Fibroblast of villous mesenchyme (primary cell): ENCODE measurements at places on chromosomes 3 and 15. TPM values are rescaled to one million over a fixed set of nuclear protein-coding genes. Genes with fewer than 3 reads are reported as not detected.

GRCh38 chr3:89098964-89099585 is 8.3 kb upstream of the EPHA3 start:
- peak; percentile 58 for DNase-seq

DNA sequence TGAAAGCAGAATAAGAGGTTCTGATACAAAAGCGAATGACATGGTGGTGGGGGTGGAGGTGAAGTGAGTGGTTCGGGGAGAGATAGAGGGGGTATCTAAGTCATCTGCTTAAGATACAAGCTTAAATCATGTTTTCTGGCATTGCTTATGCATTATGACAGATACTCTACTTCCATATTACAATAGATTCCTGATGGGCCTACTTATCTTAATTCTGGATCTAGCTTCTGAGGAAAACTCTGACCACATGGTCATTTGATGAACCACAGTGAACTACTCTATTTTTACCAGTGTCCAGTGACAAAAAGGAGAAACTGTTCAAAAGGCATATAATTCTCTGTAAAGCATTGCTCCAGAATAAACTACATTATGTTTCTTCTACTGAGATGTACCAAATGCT is 673.7 kb upstream of the CCDC54 start:
- no peak for DNase-seq

Gene ATP11B
- total RNA-seq: 55.4 and 79.9 TPM in 2 replicates

- DNase-seq: peak; percentile 37
Measured at GRCh38 chr15:29143909-29144635, 125.5 kb downstream of the NSMCE3 start.

DNA sequence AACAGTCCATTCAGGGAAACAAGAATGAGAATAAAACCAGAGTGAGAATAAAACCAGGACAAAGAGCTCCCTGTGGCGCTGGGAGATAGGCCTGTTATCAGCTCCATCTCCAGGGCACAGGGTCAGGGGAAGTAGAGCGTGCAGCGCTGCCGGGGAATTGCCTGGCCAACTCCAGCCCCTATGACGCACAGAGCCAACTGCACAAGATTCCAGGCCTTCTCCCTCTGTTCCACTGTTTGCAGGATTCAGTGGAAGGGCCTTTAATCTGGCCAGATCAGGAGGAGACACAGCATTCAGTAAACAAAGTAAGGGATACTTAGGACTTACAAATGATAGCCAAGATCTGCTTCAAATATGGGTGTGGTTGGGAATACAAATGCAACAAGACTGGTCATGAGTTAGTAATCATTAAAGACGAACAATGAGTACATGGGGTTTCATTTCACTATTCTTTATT is 49.4 kb downstream of the ITGB5 start:
- DNase-seq: peak; percentile 99

- DNase-seq: no peak
Measured at GRCh38 chr15:19987389-19988048, 554.1 kb downstream of the GOLGA6L6 start.

DNA sequence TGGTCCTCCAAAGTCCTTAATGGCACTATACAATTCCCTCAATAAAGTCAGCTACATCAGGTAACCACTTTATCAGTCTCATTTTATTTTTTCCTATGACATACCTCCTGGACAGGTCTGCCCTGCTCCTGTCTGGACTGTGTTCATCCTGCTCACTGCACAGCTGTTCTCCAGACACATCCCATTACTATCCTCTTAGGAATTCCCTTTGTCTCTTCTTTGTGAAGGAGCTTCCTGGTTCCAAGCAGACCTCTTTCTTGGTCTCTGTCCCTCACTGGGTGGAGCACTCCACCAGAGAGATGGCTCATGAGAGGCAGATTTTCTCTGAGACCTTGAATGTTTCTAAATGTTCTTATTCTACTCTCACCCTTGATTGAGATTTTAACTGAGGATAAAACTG is 60.1 kb downstream of the KY start:
- DNase-seq: no peak

Gene CKMT1A
- not detected in 2 replicates for total RNA-seq

Gene TNFAIP8L3
- total RNA-seq: 0.43 and 0.64 TPM in 2 replicates

DNA sequence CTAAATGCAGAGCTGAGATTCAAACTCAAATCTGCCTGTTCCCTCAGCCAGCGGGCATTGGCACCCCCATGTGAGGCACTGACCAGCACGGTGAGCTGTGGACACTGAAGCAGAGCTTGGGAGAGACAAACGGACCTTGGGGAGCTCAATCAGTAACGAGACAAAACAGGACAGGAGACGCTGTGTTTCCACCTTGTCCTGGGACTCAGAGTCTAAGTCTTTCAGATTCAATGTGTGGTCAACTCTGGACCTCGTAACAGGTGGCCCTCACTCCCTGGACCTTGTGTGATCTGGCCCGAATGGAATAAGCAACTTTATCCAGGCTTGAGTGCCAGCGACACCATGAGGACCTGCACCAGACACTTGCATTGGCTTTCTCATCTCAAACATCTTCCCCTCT is 232.5 kb downstream of the UACA start:
- DNase-seq: no peak

DNA sequence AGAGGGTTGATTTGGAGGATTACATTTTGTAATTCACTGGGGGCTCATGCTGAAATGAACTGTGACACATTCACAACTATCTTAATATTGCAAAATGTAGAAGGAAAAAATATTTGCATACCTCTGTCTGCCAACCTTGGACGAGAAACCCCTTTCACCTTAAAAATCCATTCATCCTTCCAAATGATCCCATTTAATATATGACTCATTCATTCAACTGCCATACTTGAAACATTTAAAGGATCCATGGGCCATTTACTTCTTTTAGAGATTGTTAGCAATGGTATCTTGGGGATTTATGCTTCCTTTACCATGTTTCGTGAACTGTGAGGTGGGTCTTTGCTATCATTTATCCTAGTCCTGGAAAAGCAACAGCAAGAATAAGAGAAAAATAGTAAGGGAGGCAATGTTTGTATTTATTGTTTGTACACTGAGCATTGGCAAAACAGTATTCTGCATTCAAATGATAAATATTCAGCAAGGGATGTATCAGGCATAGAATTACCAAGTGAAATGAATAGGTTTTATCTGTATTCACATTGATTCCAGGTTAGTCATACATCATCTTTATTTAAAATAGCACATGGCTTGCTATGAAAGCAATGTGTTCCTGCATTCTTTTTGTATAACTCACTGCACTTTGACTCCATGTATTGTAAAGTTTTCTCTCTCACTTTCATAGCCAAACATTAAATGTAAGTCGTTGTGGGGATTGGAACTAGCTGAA is 378.1 kb downstream of the NSUN3 start:
- DNase-seq: peak; percentile 63

Gene C3orf22
- total RNA-seq: not detected in 2 replicates

GRCh38 chr15:58403581-58403980 is 28.2 kb upstream of the LIPC start:
- DNase-seq: no peak

Gene WDR49
- total RNA-seq: under 0.01 and 0.32 TPM in 2 replicates

DNA sequence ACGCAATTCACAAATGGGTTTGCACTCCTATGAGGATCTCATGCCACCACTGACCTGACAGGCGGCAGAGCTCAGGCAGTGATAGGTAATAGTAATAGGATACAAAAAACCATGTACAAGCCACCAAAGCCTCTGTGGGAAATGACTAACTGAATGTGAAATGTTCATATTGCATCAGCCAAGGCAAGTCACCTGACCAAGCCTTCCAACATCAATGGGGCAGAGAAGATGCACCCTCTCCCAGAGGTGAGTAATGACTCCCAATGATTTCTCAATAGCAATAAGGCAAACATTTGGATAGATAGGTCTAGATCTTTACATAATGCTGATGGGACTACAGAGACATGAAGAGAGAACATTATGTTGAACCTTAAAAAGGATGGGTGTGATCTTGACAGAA is 14.9 kb downstream of the CNTN3 start:
- DNase-seq: no peak

GRCh38 chr3:135243616-135244015 is 448.6 kb downstream of the EPHB1 start:
- no peak for DNase-seq

Gene FBXL2
- total RNA-seq: 12.6 and 16.8 TPM in 2 replicates

GRCh38 chr3:38130631-38131065 is 6.3 kb downstream of the ACAA1 start:
- no peak for DNase-seq

- no peak for DNase-seq
Measured at GRCh38 chr3:30858894-30859389, 35.5 kb downstream of the GADL1 start.

- no peak for DNase-seq
Measured at GRCh38 chr3:97934980-97935695, 37.1 kb downstream of the RIOX2 start.

- DNase-seq: no peak
Measured at GRCh38 chr3:47413751-47414150, 32.9 kb downstream of the PTPN23 start.

DNA sequence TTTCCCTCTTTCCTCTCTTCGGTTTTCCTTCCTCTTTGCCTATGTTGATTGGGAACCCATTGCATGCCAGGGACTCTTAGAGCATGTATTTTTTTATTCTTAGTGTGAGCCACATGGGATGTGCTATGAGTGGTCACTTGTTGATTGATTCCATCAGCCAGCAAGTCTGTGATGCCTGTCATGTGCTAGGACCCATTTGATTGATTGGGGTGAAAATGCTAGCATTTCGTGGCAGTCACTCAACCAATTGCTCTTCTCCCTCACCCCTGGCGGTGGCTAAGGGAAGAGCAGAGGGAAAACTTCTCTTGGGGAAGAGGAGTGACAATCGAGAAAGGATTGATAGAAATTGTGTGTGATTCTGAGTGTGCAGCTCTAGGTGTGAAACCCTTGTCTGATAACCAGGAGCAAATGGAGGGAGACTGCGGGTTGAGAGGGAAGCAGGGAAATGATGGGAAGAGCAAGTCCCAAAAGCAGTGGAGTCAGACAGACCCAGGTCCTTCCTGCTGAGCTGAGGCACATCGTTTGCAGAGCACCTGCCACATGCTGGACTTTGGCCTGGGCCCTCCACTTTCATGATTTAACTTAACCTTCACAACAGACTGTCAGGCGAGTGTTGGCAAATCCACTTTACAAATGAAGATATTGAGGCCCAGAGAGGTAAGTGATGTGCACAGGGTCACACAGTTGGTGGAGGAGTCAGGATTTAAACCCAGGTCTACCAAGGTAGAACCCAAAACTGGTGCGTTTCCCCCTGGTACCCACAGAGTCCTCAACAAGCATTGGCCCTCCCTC is 40.0 kb downstream of the SLC6A11 start:
- DNase-seq: no peak

DNA sequence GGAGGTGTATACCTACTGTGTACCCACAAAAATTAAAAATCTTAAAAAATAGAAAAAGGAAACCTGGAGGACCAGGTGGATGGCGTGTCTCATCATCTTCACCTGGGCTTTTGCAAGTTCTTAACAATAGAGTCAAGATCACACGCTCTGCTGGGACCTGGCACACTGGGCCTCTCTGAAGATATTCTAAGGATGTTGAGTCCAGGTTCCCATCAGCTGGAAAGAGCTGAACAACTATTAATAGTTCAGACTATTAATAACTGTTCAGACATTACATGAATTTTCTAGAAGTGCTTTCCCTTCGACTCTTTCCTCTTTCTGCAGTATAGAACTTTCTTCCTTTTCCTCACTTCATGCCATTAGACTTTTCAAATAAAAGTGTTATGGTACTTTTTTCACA is 320.2 kb upstream of the IL12A start:
- no peak for DNase-seq

DNA sequence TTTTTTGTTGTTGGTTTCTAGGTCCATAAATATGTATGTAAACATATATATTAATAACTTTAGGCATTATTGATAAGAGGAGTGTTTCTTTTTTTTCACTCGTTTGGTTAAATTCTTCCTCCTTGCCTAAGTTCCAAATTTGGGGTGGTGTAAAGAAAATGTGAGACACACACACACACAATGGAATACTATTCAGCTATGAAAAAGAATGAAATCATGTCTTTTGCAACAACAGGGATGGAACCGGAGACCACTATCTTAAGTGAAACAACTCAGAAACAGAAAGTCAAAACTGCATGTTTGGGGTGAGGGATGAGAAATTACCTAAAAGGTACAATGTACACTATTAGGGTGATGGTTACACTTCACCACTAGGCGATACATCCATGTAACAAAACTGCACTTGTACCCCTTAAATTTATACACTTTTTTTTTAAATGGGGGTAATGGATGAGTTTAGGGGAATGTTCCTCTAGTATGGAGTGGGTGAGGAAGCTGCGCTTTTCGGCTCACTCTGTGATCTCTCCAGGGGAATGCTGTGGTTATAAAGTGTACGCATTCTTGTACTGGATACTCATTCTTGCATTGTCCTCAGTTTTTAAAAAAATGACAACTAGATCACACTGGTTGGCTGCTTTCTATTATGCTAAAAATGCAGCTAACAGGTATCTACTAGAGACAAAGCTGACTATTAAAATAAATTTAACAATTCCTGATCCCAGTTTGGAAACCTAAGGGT is 50.8 kb upstream of the PPARG start:
- no peak for DNase-seq

DNA sequence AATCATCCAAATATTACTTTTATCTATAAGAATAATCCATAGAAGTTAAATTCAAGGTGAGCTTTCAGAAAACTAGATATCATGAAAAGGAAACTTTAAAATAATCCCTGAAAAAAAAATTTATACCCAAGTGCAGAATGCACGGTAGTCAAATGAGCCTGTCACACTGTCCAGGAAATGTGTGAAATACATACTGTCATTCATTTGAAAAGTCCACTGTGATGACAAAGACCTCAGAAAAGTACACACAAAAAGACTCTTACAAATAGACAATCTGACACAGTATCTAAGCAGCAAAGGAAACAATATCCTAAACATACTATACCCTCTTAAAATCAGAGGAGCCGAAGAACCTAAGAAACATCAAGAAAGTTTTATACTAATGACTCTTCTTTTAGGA is 29.7 kb downstream of the SUCLG2 start:
- DNase-seq: no peak

Gene GPR160
- under 0.01 and 0.43 TPM in 2 replicates for total RNA-seq

Gene SEMA3B
- 7.4 and 23.3 TPM in 2 replicates for total RNA-seq

Gene MEX3B
- 3.9 and 6.4 TPM in 2 replicates for total RNA-seq

DNA sequence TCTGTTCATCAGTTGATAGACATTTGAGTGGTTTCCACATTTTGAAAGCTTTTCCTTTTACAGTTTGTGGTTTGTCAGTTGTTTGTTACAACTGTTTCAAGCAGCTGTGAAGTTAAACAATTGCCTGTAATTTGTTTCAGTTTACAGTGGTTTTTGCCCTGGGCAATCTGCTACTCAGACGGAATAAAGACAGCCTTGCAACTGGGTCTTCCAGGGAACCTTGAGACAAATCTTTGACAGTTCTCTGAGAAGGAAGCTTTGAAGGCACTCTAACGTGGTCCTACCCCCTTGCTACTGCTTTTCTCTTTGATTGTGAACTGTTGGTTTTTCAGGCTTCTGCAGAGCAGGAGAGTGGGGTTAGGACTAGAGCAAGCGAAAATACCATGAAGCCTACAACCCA is 28.0 kb downstream of the LRRC28 start:
- peak; percentile 11 for DNase-seq

Gene ITPKA
- 0.86 and 1.6 TPM in 2 replicates for total RNA-seq

GRCh38 chr15:70589221-70589620 is 174.1 kb downstream of the UACA start:
- DNase-seq: peak; percentile 57

Gene DOCK3
- under 0.01 TPM in 2 replicates for total RNA-seq

GRCh38 chr3:146777941-146778340 is 172.8 kb upstream of the PLSCR5 start:
- no peak for DNase-seq

GRCh38 chr3:118262800-118263402 is 771.7 kb downstream of the IGSF11 start:
- no peak for DNase-seq

- DNase-seq: no peak
Measured at GRCh38 chr3:100175637-100176280, 61.5 kb upstream of the FILIP1L start.
